T47D (cell line): ENCODE measurements at places on chromosomes 4 and X.

- no peak for DNase-seq
These were observed 6.5 kb downstream of the TMEM150C start for GRCh38 chr4:82555276-82555675.

DNA sequence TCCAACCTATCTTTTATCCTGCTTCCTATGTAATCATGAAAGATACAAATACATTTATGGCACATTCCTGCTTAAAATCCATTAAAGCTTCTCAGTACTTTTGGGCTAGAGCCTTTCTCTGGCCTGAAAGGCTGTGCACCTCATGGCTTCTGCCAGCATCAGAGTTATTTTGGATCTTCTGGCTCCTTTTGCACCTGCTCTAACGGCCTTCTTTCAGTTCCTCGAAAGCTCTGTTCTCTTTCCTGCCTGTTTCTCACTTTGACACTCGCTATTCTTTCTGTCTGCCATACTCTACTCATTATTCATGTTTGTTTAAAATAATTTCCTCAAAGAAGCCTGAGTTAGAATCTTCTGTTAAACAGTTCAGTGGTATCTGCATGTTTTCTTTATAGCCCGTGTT lies 86.0 kb downstream of the LRP2BP start:
- DNase-seq = no peak

GRCh38 chrX:103461156-103461555 lies 58.1 kb downstream of the RAB40A start:
- DNase-seq = no peak

GRCh38 chrX:141960578-141960977 lies 56.9 kb downstream of the MAGEC1 start:
- DNase-seq = no peak

- peak; percentile 86 for DNase-seq
These were observed 56.4 kb downstream of the C4orf51 start for GRCh38 chr4:145736241-145736831.

DNA sequence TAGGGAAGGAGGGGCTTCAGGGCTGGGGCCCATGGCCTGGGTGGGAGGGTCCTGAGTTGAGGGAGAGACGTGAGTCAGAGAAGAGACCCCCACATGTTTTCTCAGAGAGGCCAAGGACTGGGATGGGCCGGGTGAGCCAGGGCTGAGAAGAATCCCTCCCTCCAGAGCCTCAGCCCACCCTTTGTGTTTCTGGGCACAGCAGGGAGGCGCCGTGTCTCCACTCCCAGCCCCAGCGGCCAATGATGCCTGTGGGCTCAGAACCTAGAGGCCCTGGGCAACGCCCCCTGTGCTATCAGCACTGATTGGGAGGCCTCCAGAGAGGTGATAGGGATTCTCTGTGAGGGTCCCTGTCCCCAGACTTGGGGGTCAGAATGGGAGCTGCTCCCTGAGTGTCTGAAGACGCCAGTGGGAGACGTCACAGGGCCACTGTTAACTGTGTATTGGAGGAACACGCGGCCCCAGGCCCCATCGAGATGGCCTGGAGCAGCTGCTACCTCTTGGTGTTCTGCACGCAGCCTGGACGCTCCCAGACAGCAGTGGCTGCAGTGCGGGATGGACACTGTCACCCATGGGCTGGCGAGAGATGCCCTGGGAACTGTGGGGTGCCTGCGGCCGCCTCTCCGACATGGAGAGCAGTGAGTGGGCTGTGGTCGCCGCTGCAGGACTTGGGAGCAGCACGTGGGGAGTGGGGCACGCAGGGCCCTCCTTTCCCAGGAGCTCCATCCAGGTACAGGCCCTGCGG lies 8.5 kb downstream of the FGFRL1 start:
- DNase-seq = no peak

GRCh38 chr4:145781351-145781750 lies 101.4 kb downstream of the C4orf51 start:
- no peak for DNase-seq

- no peak for DNase-seq
These were observed 34.9 kb downstream of the HMX1 start for GRCh38 chr4:8836664-8837171.

DNA sequence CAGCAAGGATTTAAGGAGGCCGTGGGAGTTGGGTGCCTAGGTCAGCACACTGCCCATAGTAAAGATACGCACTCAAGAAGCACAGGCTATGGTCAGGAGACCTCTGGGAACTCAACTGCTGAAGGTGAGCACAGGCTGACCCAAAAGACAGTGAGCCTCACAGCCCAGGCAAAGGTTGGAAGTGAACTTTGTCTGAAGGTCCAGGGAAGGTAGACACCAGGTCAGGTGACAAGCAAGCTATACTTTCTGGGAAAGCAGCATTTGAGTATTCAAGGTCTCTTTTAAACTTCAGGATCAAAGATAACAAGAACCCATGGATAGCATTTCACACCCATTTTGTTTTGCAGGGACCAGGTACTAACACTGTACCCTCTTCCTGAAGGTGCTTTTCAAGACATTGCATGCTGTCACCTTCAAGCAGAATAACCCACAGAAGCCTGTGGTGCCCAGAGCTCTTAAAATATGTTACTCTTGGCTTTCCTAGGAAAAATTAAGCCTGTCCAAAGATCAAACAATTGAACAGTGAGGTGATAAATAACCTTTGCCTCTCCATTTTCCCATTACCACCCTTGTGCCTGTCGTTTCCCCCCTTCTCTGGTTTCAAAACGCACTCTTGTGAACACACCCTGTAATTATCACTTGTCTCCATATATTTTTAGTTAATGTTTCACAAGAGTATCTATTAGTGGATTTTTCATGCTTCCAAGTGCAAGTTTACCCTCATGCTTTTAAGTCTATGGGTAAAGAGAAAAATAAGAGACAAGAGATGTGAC lies 3.4 kb upstream of the S100G start:
- DNase-seq = no peak

- peak; percentile 8 for DNase-seq
These were observed 491.6 kb upstream of the AADAT start for GRCh38 chr4:170581322-170581721.

- DNase-seq = no peak
These were observed 121.8 kb downstream of the SH3KBP1 start for GRCh38 chrX:19765628-19766027.

DNA sequence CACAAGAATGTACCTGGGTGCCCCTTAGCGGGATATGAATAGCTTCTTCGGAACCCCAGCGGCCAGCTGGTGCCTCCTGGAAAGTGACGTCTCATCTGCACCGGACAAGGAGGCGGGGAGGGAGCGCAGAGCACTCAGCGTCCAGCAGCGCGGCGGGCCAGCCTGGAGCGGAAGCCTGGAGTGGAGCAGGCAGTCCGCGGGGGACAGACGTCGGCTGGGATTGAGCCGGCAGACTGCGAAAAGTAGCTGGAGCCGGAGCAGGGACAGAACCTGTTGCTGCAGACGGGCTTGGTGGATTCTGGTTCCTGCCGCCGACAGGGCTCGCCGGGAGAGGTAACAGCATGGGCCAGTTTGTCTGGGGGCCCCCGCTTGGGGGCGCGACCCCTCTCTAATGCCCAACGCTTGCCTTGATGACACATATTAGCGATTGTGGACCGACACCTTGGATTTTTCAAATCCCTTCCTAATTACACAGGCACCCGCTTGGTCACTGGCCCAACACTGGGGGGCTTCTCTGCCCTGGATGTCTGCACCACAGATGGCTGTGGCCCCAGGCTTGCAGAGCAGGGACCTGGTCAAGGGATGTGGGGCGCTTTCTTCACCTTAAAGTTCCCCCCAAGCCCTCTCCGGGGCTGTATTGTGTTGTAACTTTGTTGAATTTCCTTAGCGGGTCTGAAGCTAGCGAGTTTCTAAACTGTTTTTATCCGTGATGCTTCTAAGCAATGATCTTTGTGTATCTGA lies at the start of gene NPFFR2:
NPFFR2 (plus strand) TSS at position 133 of the 741 bp plus-strand sequence. CDS start 96,592 bp downstream, outside the sequence.
- DNase-seq = no peak

- peak; percentile 13 for DNase-seq
These were observed 25.3 kb downstream of the STIM2 start for GRCh38 chr4:26885912-26886274.

GRCh38 chr4:158079661-158080060 lies 93.2 kb downstream of the GASK1B start:
- DNase-seq = no peak

GRCh38 chrX:118254611-118255010 lies 91.3 kb upstream of the WDR44 start:
- DNase-seq = peak; percentile 2

GRCh38 chr4:169201222-169202144 lies 69.3 kb downstream of the SH3RF1 start:
- DNase-seq = no peak

DNA sequence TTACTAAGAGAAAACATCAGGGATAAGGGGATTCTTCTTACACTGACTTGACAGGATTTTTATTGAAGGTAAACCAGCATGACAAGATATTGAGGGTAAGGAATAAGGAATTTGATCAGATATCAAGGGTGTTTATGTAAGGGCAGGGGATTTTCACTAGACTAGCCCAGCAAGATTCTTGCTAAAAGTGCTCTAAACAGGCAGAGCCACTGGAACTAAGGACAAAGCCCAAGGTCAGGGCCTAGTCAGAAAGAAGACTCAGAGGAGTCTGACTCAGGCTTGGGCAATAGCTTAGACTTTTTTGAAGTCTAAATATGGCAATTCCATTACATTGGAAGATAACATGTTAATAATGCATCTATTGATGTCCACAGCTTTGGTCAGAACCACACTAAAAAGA lies 6.5 kb upstream of the GLRA3 start:
- peak; percentile 57 for DNase-seq

GRCh38 chr4:93748373-93749291 lies 79.9 kb upstream of the ATOH1 start:
- DNase-seq = no peak

- peak; percentile 43 for DNase-seq
These were observed 350.1 kb downstream of the GRXCR1 start for GRCh38 chr4:43242606-43243005.

GRCh38 chr4:86961116-86961515 lies 26.3 kb downstream of the AFF1 start:
- no peak for DNase-seq

- DNase-seq = peak; percentile 18
These were observed 11.3 kb upstream of the ANOS1 start for GRCh38 chrX:8743126-8743732.

GRCh38 chr4:98482847-98483806 lies 175.3 kb downstream of the TSPAN5 start:
- DNase-seq = no peak

- peak; percentile 36 for DNase-seq
These were observed 161.1 kb downstream of the FRAS1 start for GRCh38 chr4:78218260-78218659.

DNA sequence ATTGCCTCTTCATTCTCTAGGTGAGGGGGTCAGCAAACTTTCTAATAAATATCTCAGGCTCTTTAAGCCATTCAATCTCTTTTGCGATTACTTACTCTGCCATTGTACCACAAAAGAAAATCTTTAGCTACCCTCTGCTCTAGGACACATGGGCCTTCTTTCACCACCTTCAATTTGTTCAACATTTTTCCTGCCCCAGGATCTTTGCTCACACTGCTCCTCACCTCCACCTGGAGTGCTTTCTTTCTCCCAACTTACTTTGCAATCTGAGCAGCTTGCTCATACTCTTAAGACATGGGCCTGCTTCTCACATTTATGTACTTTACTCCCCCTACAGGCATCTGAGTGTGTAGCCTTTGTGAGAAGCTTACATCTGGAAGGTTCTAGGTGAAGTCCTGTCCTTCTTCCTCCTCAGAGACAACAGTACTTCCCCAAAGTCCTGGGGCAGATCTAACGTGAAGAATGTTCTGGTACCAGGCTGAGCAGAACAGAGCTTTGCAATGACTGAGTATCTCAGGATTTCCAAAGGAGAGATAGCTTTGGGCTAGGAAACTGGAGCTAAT lies 55.0 kb upstream of the PRDM5 start:
- peak; percentile 9 for DNase-seq

- DNase-seq = no peak
These were observed 21.4 kb downstream of the MAGEB17 start for GRCh38 chrX:16188687-16189086.

DNA sequence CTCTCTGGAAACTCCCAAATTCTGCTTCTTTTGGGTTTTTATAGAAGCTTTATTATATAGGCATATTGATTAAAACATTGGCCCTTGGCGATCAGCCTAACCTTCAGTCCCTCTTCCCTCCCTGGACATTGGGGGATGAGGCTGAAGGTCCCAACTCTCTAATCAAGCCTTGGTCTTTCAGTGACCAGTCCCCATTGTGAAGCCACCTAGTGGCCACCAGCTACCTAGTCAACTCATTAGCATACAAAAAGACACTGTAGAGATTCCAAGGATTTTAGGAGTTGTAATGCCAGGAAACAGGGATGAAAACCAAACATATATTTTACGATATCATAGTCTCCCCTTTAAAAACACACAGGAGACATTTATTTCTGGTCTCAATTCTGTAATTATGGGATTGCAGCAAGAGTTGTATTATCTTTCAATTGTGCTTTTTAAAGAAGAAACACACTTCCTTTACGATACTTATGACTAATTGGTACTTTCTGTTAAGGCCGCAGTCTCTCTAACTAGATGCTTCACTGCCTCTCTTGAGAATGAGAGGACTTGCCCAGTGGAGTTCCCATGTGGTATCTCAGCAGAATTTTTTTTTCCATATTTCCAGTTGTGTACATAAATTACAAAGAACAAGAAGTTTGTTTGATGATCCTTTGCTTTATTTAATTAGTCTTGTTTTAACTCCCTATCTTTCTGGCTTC lies 58.2 kb downstream of the WDR17 start:
- DNase-seq = no peak

DNA sequence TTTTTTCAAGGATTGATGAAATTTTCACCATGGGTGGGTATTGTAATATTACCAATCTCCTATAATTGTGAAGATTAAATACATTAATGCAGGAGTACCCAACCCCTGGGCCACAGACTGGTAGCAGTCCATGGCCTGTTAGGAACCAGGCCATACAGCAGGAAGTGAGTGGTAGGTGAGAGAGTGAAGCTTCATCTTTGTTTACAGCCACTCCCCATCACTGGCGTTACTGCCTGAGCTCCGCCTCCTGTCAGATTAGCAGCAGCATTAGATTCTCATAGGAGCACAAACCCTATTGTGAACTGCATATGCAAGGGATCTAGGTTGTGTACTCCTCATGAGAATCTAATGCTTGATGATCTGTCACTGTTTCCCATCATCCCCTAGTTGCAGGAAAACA lies 15.1 kb downstream of the RAPGEF2 start:
- no peak for DNase-seq

- no peak for DNase-seq
These were observed 573.2 kb downstream of the CENPC start for GRCh38 chr4:66972087-66972486.

- no peak for DNase-seq
These were observed 79.7 kb downstream of the KIT start for GRCh38 chr4:54737421-54737820.

- DNase-seq = no peak
These were observed 3.9 kb upstream of the NKX6-1 start for GRCh38 chr4:84502955-84503373.

GRCh38 chr4:115596265-115597001 lies 483.0 kb upstream of the NDST4 start:
- DNase-seq = no peak

GRCh38 chr4:92101737-92102172 lies 202.0 kb upstream of the GRID2 start:
- DNase-seq = no peak

- no peak for DNase-seq
These were observed 23.3 kb downstream of the RPGR start for GRCh38 chrX:38304010-38304409.
